ENCODE measurements at places on chromosomes 13 and 19.

DNA sequence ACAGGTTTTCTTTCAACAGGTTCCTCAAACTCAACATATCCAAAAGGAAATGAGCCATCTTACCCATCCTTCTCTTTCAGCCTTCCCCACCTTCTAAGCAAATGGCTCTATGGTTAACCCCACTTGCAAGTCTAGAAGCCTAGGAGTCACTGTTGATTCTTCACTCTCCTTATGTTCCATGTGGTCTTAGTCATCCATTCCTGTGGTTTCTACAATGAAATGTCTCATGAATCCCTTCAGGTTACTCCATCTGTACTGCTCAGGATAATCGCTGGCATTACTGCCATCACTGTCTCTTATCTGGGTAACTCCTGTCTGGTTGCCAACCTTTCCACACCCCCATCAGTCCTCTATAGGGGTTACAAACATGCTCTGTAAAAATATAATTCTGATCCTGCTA, 381.3 kb downstream of the ENOX1 start:
- no peak for DNase-seq

- peak; percentile 29 for DNase-seq
Measured at GRCh38 chr19:43699506-43700394, 16.1 kb upstream of the IRGC start.

DNA sequence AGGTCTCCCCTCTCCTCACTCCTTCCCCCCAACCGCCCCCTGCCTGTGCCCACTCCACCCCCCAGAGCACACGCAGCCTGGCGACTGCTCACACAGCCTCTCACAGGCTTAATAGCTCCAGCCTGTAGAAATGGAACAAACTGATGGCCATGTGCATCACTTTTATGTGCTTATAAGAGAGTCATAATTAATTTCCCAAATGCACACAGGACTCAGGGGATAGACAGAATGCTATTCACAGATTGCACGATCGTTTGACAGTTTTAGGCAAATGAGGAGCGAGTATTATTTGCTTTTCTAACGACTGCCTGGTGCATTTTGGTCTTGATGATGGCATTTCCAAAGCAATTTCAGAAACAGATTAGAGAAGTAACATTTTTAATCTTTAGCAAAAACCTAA, 97.7 kb upstream of the VSTM2B start:
- no peak for DNase-seq

DNA sequence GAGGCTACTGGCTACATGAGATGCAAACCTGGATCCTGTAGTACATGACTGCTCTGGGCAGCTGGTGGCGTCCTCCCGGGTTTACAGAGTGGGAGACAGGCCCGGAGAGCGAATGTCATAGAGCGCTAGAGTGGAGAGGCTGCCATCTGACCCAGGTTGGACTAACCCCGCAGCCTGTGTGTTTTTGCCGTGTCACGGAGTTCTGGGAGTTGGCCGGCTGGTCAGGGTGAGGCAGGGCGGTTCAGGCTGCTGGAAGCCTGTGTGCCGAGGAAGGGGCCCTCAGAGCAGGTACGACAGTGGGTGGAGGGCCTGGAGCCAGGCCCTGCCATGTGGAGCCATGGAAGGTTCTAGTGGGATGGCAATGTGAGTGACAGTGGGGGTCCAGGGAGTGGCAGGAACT, 12.5 kb downstream of the CRTC1 start:
- no peak for DNase-seq

DNA sequence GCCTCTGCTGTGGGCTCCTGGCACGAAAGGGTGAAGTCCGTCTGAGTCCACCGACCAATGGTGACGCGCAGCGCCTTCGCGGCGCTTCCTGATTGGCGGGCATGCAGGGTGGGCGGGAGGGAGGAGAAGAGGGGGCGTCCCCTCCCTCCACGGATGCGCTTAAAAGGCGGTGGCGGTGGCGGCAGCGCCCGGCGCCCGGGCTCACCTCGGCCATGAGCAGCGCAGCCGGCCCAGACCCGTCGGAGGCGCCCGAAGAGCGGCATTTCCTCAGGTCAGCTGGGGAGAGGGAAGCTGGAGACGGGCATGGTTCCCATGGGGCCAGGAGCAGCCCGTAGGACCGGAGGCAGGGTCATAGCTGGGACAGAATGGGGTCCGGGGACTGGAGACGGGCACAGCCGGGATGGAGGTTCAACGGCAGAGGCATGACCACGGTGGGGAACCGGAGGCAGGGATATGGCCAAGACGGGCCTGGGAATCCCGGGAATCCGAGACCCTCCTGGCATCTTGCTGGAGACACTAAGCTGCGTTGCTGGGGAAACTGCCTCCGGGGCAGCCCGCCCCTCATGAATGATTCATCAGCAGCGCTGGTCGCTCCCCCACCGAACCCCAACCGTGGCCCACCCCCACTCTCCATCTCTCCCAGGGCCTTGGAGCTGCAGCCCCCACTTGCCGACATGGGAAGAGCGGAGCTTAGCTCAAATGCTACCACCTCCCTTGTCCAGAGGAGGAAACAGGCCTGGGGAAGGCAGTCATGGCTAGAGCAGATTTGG, at the start of gene YJEFN3:
Gene YJEFN3 (plus strand): TSS at position 191 of the 770 bp plus-strand sequence. CDS start 22 bp downstream, at position 213.
- no peak for DNase-seq

DNA sequence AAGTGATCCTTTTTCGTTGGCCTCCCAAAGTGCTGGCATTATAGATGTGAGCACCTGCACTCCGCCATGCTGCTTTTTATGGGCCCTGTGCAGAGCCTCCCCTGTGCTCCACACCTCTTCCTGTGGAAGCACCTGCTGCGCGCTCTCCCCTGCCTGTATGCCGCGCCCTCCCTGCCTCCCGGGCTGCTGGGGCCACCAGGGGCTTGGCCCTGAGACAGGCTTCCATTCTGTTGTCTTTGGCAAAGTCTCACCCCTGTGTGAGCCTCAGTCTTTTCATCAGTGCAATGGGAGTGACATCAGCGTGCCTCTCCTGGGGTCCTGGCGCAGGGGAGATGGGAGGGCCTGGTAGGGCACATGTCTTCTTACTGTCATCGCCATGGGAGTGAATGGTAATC, 1.3 kb downstream of the FAM174C start:
- DNase-seq = no peak

DNA sequence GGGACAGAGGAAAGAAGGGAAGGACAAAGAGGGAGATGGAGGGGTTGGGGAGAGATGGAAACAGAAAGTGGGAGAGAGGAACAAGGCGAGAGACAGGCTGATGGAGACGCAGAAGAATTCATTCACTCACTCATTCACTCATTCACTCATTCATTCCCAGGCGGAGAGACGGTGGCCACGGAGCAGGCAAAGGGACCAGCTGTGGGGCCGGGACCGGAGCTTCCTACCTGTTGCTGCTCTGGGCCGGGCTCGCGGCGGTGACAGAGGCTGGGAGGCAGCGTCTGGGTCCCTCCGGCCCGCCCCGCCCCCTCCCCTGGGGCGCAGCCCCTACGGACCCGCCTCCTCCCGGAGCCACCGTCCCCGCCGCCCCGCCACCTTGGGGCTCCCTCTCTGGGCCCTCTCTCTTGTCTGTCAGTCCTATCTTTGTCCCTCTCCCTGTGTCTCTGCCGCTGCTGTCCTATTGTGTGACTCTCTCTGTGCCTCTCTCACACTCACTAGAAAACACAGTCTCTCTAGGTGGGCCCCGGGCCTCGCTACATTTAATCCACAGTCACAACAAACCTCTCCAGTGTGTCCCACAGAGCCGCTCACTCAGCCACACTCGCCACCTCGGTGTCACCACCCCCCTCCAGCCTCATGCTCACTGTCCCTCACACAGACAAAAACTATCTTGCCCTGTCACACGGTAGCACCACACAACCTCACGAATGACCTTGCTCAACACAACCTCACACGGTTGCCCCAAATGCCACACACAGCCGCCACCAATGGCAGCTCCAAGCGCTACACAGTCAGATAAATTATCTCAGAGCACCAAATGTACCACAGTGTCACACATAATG, at the start of gene GNG8:
Gene GNG8 (minus strand): TSS at position 283 of the 842 bp plus-strand sequence. CDS start 1,520 bp downstream, outside the sequence.
- DNase-seq = peak; percentile 79

DNA sequence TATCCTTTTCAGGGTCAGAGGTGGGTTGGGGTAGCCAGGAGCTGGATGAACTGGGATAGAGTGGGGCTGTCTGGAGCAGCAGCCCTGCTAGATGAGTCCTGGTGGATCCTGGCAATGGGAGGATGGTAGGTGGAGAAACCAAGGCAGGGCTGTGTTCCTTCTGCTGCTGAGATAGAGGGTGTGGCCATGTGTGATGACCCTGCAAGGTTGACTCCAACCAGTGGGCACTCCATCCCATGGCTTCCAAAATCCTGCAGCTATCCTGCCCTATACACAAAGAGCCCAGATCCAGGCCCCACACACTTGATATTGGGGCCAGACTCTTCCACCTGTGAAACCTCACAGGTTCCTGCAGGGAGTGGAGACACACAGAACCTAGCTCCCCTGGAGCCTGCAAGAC, 2.4 kb upstream of the ZNF446 start:
- no peak for DNase-seq

- DNase-seq = no peak
Measured at GRCh38 chr13:42607546-42607945, 33.6 kb downstream of the TNFSF11 start.

GRCh38 chr19:51258165-51259160, 7.6 kb downstream of the SIGLECL1 start:
- peak; percentile 77 for DNase-seq

- peak; percentile 52 for DNase-seq
Measured at GRCh38 chr13:24502533-24503378, 9.8 kb downstream of the PARP4 start.

DNA sequence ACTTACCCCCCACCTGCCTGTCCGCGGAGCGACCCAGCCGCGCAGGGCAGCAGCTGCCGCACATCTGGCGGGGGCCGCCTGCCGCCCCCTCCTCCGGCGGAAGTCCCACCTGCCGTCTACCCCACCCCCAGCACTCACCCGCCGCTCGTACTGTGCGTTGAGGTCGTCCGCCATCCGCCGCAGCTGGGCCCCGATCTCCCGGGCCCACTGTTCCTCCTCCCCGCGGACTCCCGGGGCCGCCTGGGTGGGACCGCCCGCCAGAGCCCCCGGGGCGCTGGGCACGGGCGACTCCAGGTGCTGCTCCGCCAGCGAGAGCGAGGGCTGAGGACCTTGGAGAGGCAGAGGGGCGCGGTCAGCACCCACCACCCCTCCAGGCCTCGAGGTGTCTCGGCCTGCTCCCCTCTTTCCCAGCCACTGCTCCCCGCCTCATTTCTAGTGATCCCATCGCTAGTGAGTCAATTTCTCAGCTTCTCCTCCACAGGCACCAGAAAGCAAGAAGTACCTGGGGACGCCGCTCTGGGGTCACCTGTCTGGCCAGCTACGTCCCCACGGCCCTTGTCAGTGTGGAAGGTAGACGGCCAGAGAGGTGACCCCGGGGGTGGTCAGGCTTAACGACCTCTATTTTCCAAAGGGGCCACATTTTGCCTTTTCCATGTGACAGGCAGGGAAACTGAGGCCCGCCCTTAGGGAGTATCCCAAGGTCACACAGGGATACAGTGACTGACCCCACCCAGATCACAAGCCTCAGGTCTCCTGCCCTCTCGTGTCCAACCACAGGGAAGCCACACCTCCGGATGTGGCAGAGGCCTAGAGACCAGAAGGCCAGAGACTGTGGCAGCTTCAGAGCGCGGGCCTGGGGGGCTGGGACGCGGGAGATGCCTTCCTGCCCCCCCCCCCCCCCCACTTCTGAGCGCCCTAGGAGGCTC, 4.3 kb downstream of the BBC3 start:
- peak; percentile 97 for DNase-seq

DNA sequence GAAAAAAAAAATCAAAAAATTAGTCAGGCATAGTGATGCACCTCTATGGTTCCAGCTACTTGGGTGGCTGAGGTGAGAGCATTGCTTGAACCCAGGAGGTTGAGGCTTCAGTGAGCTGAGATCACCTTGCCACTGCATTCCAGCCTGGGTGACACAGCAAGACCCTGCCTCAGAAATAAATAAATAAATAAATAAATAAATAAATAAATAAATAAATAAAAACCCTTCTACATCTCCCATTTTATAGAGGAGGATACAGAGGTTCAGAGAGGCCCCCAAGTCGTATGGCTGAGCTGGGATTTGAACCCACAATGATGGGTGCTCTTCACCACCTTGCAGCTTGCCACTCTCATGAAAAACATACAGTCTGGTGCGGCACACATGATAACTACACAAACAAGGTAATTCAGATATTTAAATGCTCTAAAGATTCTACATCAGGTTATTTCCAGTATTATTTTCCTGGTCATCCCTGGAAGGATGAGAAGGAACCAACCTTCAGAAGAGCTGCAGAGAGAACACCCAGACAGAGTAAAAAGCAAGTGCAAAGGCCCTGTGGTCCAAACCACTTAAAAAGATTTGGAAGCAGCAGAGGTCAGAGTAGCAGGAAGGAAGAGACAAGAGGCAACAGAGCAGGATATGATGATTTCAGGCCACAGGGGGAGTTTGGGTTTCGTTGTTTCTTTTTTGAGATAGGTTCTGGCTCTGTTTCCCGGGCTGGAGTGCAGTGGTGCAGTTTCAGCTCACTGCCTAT, 29.2 kb upstream of the OR1M1 start:
- DNase-seq = no peak

DNA sequence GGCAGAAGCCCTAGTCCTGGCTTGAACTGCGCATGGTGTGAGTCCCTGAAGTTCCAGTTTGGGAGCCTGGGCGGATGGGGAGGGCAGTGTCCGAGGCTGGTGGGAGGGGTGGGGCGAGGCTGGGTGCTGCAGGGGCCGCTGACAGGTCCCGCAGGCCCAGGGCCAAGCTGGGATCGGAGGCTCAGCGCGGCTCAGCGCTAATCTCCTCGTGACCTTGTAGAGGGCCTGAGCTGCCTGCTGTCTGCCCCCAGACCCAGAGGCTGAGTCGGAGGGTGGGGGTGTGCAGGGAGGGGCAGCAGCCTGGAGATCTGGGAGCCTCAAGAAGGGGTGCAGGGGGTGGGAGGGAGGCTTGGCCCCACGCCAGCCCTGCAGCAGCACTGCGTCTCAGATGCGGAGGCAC, 3.0 kb downstream of the ATP1A3 start:
- no peak for DNase-seq

- no peak for DNase-seq
Measured at GRCh38 chr19:1214299-1214861, 8.8 kb downstream of the STK11 start.

DNA sequence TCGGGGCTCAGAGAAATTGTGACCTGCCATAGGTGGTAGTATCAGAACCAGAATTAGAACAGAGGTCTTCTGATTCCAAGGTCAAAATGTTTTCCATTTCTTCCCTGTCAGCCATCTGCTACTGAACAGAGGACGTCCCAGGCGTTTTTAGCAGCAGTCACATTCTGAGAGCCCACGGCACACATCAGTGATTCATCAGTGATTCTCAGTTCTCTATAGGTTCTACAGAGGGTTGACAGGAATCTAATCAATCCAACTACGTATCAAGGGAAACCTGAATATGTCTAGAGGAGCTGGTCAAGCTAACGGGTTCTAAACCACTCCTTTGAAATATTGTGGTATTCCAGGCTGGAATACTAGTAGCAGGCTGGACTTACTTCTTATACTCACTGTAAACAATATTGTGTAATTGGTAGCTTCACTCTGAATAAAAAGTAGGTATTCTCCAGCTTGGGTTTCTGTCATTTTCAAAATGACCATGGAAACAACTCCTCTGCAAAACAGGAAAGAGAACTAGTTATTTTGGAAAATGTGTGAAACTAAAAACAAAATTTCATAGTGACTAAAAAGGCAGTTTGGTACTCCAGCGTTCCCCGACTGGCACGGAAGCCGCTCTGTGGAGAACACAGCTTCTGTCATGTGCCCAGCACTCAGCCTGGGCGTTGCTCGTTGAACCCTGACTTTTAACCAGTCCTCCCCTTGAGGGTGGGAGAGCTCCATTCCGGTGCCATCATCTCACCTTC, 43.2 kb downstream of the FLT3 start:
- DNase-seq = no peak

GRCh38 chr19:46753420-46754155, 7.3 kb upstream of the STRN4 start:
- DNase-seq = peak; percentile 85

All from hematopoietic multipotent progenitor cell treated with erythropoietin and hydrocortisone succinate and interleukin-3 and kit ligand, for 4 days (in vitro differentiated cells).